Retina (tissue), 1 donor: ENCODE measurements at places on chromosomes 13 and 19.

GRCh38 chr19:23505738-23506137 lies 110.5 kb upstream of the ZNF91 start:
- DNase-seq: no peak

GRCh38 chr19:34838248-34838647 lies 65.2 kb upstream of the ZNF599 start:
- DNase-seq: no peak

- DNase-seq: no peak
Observed at GRCh38 chr13:39020853-39021462, 16.9 kb downstream of the PROSER1 start.

DNA sequence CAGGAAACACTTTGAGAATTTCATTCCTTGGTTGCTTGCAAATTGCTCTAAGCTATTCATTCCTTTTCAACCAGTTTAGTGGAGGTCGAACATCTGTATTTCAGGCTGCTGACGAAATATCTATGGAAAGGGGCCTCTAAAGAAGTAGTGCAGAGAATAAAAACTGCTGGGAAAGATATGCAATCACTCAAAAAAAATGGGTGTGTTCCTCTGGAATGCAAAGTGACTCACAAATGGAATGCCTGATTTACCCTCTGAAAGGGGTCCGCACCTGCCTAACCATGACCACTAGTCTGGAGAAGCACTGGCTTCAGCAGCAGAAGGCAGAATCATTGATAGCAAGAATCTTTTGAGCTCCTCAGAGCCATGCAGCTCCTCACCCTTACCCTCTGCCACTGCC lies 129.4 kb downstream of the PCDH9 start:
- DNase-seq: no peak

DNA sequence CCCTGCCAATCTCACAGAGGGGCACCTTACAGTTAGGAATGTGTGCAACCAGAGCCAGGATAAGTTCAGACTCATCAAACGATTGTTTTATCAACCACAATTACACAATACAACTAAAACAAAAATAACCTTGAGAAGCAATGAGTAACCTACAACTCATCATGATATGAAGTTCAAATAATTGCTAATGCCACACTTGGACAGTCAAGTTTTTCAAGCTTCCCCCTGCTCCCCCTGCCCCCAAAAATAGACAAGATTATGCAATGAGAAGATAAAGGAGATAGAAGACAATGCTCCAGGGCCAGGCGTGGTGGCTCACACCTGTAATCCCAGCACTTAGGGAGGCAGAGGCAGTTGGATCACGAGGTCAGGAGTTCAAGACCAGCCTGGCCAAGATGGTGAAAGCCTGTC lies 13.6 kb upstream of the KPNA3 start:
- DNase-seq: no peak

DNA sequence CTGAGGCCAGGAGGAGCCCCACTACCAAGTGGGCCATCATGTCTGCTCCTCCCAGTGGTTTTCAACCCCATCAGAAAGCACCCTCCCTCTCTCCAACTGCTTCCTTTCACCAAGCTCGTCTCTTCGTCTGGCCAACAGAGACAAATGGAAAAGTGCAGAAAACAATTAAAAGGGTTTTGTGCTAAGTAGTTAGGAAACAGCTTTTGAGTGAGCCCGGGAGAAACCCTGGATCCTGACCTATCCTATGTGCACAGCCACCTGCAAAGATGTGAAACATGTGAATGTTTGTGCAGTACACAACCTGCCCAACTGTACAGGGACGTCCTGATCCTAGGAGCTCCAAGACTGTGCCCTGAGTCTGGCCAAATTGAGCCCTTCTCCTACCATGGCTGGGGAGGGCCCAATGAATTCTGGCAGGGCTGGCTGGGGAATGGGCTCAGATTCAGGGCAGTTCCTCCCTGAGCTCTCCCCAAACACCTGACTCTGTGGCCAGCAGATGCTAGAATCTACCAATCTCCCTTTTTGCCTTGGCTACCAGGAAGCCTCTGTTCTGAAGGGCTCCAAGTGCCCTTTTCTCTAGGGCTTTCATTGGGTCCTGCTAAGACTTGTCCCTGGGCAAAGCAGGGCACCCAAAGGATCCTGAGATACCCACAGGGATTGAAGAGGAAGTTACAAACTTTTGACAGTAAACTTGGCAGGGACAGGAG lies 7.9 kb downstream of the TLE5 start:
- DNase-seq: peak; percentile 35

- no peak for DNase-seq
Observed at GRCh38 chr13:32917504-32917903, 98.7 kb upstream of the KL start.

GRCh38 chr13:22447132-22447886 lies 733.5 kb upstream of the SGCG start:
- DNase-seq: no peak

DNA sequence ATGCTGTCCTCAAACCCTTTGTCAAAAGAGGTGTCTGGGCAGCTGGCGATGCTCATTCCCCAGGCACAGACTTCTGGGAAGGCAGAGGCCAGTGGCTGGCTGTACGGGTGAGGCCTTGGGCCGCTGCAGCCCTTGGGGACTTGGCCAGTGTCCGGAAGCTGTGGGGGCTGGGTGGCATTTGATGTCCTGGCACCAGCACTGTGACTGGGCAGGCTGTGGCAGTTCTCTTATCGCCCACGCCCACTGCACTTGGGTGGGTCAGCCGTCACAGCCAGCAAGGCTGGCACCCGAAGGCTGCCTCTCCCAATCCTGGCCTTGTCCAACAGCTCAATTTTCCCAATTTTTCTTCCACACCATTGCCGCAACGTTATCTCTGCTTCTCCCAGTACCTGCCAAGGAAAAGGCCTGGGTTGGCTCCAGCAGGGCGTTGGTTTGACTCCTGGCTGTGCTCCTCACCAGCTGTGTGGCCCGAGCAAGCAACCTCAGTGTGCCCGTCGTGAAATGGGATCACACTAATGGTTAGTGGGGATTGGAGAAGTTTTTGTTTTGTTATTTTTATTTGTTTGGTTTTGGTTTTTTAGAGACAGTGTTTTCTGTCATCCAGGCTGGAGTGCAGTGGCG lies 12.7 kb upstream of the SLC44A2 start:
- DNase-seq: no peak

DNA sequence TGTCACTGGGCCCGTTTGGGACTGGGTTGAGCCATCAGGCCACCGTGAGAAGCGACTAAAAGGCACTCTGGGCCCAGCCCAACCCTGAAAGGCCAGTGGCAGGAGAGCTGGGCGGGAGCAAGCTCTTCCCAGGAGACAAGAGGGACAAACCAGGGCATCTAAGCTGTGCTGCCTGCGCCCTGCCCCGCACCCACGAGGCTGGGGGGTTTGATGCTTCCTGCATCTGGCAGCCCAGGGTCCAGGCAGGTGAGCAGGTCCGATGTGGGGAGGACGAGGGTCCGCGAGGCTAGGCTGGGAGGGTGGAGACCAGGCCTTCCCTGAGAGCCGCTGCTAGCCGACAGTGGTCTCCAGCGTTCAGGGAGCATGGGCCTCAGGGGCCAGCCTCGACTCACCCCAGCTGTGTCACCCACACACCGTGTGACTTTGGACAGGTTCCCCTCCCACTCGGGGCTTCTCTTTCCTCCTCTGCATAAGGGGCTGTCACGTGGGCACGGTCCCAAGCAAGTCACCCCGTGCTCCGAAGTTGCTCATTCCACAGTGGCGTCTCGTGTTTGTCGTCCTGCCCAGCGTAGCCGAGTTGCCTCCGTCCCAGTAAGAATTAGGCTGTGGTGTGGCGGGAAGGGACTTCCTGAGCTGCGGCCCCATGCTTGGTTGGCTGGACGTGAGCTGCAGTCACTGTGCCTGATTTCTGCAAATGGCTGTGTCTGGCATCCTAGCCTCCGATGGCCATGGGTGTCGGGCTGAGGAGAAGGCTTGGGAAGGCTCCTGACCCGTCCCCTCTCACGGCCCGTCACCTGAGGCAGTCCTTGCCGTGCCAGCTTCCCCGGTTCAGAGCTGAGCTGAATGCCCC lies 15.8 kb downstream of the PLIN4 start:
- DNase-seq: peak; percentile 23

- DNase-seq: no peak
Observed at GRCh38 chr19:16116067-16116466, 4.4 kb downstream of the RAB8A start.

- peak; percentile 42 for DNase-seq
Observed at GRCh38 chr13:59300355-59301173, 863.2 kb downstream of the DIAPH3 start.

GRCh38 chr19:56316728-56317127 lies 2.1 kb upstream of the ZSCAN5A start:
- DNase-seq: no peak
